ENCODE measurements at places on chromosomes 13 and 19.
A peak's percentile ranks its signal among the peaks of the same experiment; 100 is the strongest.

GRCh38 chr19:1663852-1664251 is 11.4 kb upstream of the TCF3 start:
- no peak for DNase-seq

GRCh38 chr13:69866555-69866954 is 241.1 kb upstream of the ATXN8OS start:
- no peak for DNase-seq

DNA sequence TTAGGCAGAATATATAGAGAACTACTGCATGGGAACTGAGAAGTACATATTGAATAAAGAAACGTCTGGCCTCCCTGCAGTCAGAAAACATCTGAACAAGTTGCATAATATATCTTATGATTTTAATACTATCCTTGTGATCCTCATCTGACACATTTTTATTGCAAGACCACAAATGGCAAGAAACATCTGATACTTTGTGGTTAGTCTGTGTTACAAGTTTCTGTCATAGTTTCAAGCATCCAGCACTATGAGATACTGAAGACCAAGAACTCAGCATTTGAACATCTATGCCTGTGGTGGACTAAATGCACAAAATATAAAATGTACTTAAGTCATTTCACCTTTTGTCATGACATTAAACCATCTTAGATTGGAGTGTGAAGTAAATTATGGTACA is 1175.8 kb upstream of the MIR17HG start:
- DNase-seq = no peak

DNA sequence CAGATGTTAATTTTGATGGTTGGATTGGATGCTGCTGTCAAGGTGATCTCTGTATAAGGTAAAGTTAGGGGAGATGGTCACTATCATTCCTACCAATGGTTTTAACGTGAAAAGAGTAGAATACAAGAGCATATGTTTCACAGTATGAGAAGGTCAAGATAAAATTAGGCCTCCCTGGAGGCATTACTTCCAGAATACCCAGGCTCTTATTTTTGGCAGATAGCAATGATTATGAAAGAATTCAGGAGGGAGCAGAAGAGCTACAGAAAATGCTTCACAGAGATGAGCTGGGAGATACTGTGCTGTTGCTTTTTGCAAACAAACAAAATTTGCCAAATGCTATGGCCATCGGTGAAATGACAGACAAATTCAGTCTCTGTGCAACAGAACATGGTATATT is 547.5 kb upstream of the SPRY2 start:
- DNase-seq = no peak

GRCh38 chr13:67013709-67014108 is 216.4 kb downstream of the PCDH9 start:
- DNase-seq = no peak

- DNase-seq = no peak
These were observed 572.4 kb downstream of the UQCRFS1 start for GRCh38 chr19:28640506-28640905.

GRCh38 chr19:16615808-16616207 is 12.2 kb downstream of the MED26 start:
- DNase-seq = no peak

GRCh38 chr13:84417416-84417815 is 535.1 kb upstream of the SLITRK1 start:
- DNase-seq = no peak

- no peak for DNase-seq
These were observed 3.5 kb downstream of the KCNA7 start for GRCh38 chr19:49069026-49069425.

GRCh38 chr13:79297128-79297527 is 108.9 kb downstream of the RBM26 start:
- DNase-seq = no peak

GRCh38 chr19:33441828-33442227 is 68.3 kb downstream of the CEBPG start:
- no peak for DNase-seq

DNA sequence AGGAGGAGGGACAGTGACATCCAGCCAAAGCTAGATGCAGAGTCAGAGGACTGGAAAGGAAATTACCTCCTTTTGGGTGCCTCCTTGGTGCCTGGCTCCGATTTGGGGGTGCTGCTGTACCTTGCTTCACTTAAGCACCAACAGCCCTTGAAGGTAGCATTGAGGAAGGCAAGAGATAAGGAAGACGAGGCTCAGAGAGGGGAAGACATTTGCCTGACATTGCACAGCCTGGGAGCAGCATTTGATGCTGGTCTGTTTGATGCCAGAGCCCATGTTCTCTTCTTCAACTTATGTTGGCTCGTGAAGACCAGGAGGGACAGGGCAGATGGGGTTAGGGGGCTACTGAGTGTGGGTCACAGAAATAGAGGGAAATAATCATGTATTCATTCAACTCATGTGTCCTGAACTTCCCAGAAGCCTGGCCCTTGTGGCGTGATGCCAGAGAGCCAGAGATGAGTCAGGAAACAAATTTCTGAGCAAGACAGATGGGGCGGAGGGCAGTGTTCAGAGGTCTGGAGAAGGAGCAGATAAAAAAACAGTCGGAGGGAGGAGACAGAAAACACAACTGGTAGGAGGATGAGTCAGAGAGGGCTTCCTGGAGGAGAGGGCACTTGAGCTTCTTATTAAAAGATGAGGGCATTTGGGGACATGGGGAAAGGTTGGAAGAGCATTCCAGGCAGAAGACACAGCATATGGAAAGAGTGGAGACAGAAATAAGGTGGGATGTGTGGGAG is 3.0 kb upstream of the C19orf81 start:
- no peak for DNase-seq

GRCh38 chr19:1113030-1113985 is 9.5 kb downstream of the GPX4 start:
- peak; percentile 100 for DNase-seq

GRCh38 chr19:45322744-45323281 is at the start of gene CKM:
CKM (minus strand) TSS chr19:45322875; CDS start chr19:45319713, 3,162 bp downstream.
- DNase-seq = no peak

- DNase-seq = no peak
These were observed 1207.8 kb downstream of the EFNB2 start for GRCh38 chr13:105327581-105328126.

DNA sequence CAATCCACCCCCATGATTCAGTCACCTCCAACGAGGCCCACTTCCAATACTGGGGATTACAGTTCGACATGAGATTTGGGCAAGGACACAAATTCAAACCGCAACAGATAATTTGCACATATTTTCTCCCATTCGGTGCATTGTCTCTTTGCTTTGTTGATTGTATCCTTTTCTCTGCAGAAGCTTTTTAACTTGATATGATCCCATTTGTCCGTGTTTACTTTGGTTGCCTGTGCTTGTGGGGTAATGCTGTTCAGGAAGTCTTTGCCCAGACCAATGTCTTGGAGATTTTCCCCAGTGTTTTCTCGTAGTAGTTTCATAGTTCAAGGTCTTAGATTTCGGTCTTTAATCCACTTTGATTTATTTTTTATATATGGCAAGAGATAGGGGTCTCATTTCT is 330.8 kb upstream of the SPRY2 start:
- DNase-seq = no peak

GRCh38 chr19:39324242-39324842 is 3.7 kb upstream of the LRFN1 start:
- no peak for DNase-seq

DNA sequence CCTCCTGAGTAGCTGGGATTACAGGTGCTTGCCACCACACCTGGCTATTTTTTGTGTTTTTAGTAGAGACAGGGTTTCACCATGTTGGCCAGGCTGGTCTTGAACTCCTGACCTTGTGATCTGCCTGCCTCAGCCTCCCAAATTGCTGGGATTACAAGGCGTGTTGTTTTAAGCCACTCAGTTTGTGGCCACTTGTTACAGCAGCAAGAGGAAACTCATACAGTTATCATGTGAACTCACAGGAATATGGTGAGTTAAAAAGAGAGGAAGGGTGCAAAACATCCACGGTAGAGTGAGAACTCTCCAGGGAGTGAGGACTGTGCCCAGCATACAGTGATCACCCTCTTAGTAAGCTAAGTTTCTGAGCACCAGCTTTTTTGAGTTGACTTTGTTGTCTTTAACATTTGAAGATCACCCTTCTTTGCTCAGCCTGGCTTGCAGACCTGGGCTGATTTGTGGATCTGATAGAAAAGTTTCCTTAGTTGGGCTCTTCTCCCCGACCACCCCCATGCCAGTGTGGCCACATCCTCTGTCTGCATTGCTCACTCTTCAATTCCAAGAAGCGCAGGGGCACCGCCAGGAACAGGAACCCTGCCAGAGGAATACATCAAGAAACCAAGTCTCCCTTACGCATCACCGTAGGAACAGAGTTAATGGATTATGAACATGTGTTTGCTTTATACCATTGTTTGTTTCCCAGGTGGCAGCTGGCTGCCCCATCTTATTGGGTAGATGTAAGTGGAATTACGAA is 16.0 kb downstream of the ALOX5AP start:
- no peak for DNase-seq

DNA sequence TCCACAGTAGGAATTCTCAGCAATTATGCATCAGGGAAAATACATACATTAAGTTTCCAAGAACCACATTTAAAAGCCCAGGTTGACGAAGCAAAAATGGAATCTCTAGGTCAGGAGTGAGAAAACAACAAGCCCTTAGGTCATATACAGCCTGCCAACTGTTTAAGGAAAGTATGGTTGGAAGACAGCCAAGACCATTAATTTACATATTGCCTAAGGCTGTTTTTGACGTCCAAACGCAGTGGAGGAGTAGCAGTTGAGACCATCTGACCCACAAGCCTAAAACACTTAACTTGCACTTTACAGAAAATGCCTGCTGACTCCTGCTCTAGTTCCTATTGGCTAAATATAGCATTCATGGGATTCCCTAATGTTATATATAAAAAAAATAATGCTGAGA is 299.0 kb downstream of the ITGBL1 start:
- DNase-seq = no peak

- DNase-seq = no peak
These were observed 4.8 kb downstream of the PGLYRP1 start for GRCh38 chr19:46017874-46018675.

DNA sequence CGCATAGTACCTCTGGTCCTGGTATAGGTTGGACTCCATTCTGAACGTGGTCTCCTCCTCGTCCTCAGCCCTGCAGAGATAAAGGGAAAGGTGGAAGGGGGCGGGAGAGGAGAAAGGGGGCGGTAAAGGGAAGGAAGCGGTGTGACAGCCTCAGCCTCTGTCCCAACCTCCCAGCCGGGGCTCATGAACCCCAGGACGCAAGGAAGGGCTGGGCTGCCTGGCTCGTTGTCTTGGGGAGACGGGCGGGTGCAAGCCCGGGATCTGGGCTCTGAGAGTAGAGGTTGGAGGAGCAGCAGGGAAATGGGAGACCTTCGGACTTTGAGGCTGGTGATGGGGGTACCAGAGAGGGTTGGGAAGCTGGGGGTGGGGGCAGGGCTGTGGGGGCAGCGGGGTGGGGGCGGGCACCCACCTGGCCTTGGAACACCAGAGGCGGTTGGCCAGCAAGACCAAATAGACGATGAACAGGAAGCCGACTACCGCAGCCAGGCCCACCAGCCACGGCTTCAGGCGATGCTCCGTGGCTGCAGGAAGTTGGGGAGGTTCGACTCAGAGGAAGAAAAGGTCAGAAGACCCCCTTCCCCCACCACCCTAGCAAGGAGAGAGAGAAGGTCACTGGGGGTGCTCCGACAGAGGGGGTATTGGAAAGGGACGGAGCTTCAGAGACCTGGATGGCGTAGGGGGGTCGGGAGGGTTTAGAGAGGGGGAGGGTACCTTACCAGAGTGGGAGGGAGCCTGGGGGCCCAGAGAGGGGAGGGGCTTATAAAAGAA is 1.7 kb downstream of the SMIM24 start:
- no peak for DNase-seq
